ENCODE measurements at places on chromosomes 2 and 18.

- DNase-seq: no peak
These were observed 193.2 kb downstream of the CDH2 start for GRCh38 chr18:27983780-27984179.

DNA sequence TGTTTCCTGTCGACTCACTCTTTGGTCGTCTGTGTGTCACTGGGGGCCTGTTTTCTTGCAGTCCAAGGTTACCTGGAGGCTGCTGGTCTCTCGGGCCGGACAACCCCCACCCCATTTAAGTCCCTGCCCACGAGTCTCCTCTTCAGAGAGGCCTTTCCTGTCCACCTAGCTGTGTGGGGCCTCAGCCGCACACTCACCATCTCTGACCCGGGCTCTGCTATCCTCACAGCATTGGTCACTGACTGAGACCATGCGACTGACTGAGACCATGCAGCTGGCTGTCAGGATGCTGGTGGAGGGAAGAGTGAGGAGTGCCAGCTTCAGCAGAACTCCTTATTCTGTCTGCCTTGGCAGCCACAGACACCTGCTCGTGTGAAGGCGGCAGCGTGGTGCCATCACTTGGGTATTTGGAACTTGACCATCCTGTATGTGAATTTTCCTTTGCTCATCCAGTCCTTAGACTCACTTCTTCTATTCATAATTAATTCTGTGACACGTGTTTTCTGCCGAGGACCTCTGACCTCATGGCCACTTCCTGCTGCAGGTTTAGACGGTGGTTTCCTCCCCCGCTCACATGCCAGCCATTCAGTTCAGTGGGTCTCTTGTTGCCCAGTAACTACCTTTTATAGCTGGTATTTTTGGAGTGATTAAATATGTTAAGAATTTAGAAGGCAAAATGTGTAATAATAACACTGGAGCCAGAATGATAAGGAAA is 47.5 kb upstream of the ASB1 start:
- DNase-seq: peak; percentile 49

GRCh38 chr2:195018462-195018861 is 638.6 kb upstream of the SLC39A10 start:
- no peak for DNase-seq

DNA sequence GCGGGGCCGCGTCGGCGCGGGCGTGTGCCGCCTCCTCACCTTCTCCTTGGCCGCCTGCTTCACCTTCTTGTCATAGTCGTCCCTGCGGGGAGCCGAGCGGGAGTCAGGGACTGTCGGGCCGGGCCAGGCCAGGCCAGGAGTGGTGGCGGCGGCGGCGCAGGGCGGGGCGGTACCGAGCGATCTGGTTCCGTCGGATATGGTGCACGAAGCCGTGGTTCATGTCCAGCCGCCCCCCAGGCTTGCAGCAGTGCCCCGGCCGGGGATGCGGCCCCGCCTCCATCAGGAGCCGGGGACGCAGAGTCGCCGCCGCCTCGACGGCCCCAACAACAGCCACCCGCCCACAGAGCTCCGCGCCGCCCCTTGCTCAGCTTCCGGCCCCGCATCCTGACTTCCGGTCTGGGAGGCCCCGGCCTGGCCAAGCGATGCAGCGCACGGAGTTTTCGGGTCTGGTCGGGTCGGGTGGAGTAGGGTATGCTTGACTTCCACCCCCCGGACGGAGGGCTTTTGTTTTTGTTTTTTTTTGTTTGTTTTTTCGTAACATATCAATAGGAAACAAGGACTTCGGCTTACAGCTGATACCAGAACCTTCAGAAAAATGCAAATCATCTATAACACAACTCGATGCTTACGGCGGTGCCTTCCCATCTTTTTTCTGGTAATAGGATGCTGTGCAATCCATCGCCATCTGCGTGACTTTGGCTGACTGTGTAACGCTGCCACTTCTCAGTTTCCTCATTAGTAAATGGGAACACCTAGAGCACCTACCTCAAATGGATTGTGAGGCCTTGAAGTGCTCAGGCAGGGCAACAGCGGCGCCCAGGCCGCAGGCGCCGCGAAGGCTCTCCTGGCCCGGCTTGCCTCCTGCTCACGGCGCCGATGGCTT is at the start of gene C2orf68:
Gene C2orf68 (minus strand): TSS at position 362 of the 883 bp plus-strand sequence. CDS start 82 bp downstream, at position 280.
- peak; percentile 93 for DNase-seq
